M059J (cell line): ENCODE measurements at places on chromosomes 4 and X.

DNA sequence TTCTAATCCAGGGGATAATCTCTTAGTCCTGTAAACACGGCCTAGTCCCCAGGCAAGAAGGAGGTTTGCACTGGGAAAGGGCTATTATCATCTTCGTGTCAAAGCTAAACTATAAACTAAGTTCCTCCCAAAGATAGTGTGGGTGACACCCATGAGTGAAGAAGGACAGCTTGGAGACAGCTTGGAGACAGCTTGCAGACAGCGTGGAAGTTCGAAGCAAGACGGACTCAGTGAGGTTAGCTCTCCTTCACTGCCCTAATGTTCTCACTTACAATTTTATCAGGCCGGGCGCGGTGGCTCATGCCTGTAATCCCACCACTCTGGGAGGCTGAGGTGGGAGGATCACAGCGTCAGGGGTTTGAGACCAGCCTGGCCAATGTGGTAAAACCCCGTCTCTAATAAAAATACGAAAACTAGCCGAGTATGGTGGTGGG, 19.2 kb upstream of the PLCXD1 start:
- no peak for DNase-seq

DNA sequence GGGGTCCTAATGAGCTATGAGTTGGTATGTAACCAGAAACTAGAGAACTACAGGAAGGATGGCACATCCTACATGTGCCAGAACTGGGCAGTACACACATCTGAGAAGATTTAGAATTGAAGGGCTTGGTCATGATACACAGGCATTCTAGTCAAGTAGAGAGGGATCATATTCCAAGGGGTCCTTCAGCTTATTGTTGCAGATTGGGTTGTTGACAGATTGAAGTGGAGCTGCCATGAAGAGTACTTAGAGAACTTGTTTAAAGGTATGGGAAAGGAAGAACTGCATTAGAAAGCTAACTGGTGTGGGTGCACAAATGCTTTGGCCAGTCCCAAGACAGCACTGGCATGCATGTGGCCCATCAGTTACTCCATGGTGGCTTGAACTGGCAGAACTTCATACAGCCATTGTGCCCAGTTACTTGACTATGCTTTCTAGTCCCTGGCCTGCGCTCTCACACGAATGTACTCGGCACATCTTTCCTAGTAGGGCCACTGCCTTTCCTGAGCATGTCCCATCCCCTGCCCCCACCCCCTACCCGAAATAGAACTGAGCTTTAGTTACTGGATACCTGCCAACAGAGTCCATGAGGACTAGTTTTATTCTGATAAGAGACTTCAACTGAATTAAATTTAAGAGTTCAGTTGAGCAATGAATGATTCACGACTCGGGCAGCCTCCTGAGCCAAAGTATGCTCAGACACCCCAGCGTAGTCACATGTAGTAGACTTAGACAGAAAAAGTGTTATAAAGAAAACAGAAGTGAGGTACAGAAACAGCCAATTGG, 64.0 kb downstream of the CCNG2 start:
- DNase-seq, result peak; percentile 16

DNA sequence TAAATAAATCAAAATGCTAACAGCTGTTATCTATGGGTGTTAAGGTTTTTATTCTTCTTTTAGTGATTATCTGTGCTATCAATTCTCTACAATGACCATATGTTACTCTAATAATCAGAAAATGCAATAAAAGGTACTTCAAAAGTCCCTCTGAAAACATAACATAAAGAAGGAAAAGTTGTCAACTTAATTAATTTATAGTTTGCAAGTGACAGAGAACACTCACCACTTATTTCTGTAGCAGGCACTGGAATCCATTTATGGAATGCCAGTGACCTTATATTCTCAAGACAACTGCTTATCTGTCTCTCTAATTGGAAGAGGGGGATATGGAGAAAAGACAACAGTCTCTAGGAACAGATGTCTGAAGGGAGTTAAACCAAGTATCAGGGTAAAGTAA, 25.6 kb upstream of the PLS3 start:
- no peak for DNase-seq

DNA sequence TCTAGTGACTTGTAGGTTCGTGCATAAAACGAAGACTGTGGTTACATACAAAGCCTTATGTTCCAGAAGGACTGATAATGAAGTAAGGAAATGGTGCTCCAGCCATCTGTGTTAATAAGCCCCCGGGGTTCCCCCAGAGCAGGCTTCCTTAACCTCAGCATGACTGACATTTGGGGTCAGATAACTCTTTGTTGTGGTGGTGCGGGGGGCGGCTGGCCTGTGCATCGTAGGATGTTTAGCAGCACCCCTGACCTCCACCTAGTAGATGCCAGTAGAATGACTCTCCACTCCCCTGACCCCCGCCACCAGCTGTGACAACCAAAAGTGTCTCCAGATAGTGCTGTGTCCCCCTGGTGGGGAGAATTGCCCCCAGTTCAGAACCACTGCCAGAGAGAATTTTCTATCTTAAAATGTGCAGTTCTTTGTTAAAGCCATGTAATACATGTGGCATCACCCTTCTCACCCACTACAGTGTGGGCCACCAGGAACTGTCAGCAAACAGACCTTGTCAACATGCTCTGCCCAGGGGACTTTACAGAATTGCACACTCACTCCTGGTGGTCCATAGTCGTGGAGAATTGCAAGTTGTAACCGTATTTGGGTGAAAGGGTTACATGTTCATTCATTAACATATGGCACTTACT, 7.5 kb downstream of the SH3KBP1 start:
- no peak for DNase-seq

GRCh38 chrX:78957768-78958130, 12.6 kb downstream of the P2RY10 start:
- no peak for DNase-seq

- DNase-seq, result no peak
These were observed 192.7 kb downstream of the ZNF330 start for GRCh38 chr4:141413366-141413765.

- peak; percentile 86 for DNase-seq
These were observed 105.8 kb upstream of the CBR4 start for GRCh38 chr4:169115897-169116254.
